ENCODE measurements at places on chromosomes 4 and X.

DNA sequence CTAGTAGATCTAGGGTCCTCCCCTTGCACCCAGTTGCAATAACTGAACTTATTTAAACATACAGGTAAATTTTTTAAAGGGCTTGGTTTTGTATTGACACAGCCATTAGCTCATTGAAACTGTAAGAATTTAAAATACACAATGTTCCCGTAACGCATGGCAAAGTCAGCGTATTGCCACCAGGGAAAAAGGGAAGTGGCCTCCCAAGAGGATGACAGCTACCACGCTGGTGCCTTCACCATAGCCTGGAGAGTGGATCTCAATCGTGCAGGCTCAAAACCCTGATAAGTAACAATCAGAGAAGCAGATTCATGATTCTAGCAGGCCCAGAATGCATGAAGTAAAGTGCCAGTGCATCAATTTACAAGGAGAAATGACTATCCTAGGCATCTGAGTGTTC is 49.4 kb upstream of the RELL1 start:
- no peak for DNase-seq

- DNase-seq, result peak; percentile 1
These were observed 82.9 kb downstream of the LAS1L start for GRCh38 chrX:65451663-65452062.

DNA sequence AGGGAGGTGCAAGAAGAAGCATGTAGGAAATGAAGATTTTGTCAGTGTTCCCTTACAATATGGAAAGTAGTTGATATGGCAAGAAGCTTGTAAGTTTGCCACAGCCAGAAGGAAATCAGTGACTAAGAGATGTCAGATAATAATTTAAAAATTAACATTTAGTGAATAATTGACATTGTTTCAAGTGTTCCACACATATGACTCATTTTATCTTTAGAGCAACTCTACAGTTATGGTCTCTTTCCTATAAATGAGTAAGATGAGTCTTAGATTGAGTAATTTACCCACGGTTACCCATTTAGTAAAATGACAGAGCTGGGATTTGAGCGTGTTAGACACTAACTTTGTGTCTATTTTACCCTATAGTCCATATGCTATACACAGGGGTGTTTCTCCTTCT is 300.3 kb upstream of the IRS4 start:
- DNase-seq, result no peak

DNA sequence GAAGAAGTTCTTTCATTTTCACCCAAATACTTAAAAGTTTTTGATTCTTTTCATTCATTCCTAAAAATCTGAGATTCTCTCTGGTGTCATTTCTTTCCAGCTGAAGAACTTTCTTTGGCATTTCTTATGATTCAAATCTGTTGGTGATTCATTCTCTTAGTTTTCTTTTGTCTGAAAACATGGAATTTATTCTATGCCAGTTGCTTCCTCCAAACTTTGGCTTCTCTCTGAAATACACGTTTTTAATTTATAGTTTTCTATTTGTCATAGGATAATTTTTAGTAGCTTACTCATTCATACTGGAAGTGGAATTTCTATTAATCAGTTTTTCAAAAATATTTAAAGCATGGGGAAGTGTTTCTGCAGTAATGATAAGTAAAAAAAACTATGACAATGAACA is 1012.0 kb downstream of the RPA4 start:
- no peak for DNase-seq

GRCh38 chr4:163515198-163515597 is 20.7 kb downstream of the TMA16 start:
- no peak for DNase-seq
